ENCODE measurements at places on chromosomes 1 and 21.

GRCh38 chr1:43577655-43578542 lies 47.2 kb downstream of the PTPRF start:
- no peak for DNase-seq

GRCh38 chr1:212955098-212955497 lies 4.8 kb downstream of the VASH2 start:
- no peak for DNase-seq

- peak; percentile 17 for DNase-seq
These were observed 25.9 kb downstream of the PCNX2 start for GRCh38 chr1:233269656-233270055.

DNA sequence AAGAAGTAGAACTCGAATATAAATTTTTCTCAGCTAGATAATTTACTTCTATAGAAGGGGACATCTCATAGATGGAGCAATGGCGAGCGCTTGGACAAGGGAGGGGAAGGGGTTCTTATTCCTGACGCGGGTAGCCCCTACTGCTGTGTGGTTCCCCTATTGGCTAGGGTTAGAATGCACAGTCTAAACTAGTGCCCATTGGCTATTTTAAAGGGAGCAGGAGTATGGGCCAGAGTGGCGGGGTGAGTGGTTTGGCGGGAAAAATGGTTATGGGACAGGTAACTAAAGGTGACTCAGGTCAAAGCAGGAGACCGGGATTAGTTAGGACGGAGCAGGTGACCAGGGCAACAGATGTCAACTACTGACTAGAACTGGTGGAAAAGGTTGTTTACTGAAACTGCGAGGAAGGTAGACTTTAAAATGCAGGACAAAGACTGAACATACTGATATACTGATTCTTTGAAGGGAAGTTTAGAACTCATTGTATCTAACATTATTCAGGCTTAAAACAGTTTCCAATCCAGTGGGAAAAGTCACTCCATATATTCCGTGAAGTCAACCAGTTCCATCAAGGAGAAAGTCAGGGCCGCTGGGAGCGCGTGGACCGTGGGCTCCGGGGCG lies 940 bp upstream of the ATAD3A start:
- DNase-seq = no peak

- DNase-seq = no peak
These were observed 10.7 kb upstream of the RAD54L start for GRCh38 chr1:46236882-46237281.

DNA sequence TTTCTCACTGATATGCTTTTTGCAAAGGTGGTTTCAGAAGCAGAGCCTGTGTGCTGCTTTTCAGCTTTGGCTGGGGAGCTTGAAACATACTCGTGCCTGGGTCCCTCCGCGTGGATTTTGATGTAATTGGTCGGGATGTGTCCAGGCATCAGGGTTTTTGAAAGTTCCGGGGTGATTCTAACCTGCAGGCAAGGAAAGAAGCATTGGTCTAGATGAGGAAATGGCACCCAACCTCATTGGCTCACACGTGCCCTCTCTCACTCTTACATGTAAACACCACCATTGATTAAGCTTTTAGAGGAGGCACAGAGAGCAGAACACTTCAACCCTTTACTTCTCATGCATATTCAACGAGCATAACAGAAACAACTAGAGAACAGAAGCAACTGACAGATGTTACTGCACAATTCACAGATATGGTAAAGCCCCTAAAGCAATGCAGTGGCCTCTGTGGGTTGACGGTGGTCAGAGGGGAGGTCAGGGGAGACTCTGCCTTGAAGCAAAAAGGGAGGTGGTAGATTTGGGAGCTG lies 112.1 kb downstream of the TLR5 start:
- no peak for DNase-seq

DNA sequence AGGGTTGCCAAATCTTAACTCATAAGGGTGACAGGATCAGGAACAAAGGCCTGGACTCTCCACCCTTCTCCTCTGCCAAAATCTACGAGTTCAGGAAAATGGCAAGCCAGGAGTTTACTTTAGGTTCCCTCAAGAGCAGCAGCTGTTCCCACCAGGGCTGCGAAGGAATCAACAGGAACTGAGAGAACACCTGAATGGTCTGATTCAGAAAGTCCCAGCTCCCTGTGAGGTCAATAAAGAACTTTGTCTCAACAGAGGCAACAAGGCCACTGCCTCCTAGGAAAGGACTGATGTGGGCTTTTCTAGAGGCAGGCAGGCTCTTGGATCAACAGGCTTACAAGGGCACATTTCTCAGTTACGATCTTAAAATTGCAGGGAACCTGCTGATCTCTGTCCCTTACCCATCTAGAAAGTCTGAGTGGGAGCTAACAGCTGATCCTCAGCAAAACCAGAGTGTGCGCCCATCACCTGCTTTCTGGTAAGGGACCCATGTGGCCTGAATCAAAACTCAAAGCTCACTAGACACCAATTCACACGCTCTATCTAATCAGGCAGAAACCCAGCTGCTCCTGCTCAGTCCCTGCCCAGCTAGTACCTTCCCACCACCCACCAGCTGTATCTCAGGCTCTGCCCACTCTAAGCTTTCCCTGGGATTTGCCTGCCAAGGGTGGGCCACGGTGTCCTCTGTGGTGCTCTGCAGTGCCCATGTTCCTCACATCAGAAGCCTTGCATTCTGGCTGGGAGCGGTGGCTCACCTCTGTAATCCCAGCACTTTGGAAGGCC lies 83.1 kb downstream of the CAPZB start:
- no peak for DNase-seq

- no peak for DNase-seq
These were observed 525.7 kb downstream of the NPHP4 start for GRCh38 chr1:5466487-5466886.

- DNase-seq = no peak
These were observed 30.4 kb downstream of the CTH start for GRCh38 chr1:70441392-70442035.

GRCh38 chr1:183070234-183070922 lies 47.2 kb downstream of the LAMC1 start:
- no peak for DNase-seq

DNA sequence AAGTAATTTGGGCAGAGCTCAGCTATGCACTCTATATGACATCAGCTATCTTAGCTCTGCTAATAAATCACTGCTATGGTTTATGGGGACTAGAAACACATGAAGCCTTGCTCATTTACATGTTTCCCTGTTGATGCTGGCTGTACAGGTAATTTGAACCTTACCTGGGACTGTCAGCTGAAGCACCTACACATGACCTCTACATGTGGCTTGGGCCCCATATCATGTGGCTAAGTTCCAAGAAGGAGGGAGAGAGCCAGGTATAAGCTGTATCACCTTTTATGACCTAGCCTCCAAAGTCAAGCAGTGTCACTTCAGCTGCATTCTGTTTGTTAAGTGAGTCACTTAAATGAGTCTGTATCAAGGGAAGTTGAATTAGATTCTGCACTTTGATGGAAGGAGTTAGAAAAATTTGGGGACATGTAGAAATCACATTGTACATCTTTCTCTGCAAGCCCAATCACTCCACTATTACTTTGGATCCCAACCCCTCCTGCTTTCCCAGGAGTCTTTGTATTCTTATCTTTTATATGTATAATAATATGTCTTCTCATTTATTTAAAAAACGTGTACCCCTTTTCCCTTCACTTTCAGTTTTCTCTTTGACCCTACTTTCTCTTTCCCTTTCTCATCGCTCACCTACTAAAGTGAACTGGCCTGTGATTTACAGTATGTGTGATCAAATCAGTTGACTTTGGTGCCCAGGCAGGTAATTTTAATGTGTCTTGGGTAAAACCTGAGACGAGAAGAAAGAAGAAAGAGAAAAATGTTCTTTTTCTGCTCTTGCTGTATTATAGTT lies 53.4 kb upstream of the PRKACB start:
- DNase-seq = no peak

DNA sequence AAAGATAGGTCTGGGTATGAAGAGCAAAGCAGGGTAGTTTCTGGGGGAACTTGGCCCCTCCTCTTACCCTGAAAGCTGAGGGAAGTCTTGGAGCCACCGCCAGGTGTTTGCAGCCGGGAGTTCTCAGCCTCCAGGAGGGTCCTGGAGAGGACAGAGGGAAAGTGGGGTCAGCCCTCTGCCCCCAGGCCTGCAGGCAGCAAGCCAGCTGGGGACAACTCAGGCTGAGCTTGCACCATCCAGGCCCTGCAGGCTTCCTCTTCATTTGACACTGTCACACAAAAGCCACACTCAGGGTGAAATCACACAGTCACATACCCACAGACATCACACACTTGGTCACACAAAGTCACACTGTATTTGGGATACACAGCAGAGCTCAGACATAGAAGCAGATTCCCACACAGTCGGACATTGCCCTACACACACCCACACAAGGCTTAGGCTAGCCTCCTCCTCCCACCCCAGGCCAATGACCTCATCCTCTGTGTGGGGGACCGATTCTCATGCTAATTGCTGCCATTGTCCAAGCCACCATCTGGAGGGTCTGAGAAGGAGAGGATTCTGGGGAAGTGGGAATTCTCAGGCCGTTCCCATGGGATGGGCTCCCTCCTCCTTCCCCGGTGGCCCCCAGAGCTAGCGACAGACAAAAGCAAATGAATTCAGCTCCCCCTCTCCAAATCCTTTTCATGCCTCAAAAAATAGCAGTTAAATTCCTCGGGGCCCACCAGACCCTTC lies 3.7 kb downstream of the NES start:
- DNase-seq = no peak

GRCh38 chr1:221708076-221708571 lies 33.8 kb downstream of the DUSP10 start:
- no peak for DNase-seq

GRCh38 chr21:31848326-31848985 lies 24.4 kb upstream of the HUNK start:
- DNase-seq = no peak

DNA sequence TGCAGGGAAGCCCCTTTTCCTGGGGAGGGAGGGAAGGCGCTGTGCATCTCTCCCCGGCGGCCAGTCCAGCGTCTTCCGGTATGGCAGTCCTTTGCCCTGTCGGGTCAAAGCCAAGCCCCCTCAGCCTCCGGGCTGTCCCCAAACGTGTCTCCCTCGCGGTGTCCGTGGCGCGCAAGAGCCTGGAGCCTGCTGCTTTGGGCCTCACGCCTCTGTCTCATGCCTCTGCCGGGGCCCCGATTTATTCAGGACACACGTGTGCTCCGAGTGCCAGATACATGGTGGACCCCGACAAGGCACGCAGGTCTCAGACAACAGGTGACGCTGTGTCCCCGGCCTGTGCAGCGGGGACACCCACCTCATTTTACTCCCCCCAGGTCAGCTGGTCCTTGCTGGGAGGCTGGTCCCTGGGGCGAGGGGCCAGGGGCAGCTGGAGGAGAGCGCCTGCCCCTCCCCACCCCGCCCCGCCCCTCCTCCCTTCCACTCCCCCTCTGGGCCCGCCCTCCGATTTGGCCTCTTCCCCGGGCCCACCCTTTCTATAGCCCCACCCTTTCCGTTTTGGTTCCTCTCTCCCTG lies 176.7 kb downstream of the CAMTA1 start:
- no peak for DNase-seq

- no peak for DNase-seq
These were observed 321.0 kb downstream of the LTN1 start for GRCh38 chr21:28671549-28672195.

DNA sequence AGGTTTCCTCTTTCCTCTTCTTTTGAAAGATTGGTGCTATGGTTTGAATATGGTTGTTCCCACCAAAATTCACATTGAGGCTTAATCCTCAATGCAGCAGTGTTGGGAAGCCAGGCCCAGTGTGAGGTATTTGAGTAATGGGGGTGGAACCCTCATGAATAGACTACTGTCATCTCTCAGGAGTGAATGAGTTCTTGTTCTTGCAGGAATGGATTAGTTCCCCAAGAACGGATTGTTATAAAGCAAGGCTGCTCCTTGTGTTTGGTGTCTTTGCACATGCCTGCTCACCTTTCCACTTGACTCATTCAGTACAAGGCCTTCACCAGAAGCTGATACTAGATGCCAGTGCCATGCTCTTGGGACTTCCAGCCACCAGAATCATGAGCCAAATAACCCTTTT lies 223.2 kb downstream of the BACH1 start:
- DNase-seq = no peak

GRCh38 chr1:6496365-6496721 lies 4.9 kb upstream of the PLEKHG5 start:
- no peak for DNase-seq

DNA sequence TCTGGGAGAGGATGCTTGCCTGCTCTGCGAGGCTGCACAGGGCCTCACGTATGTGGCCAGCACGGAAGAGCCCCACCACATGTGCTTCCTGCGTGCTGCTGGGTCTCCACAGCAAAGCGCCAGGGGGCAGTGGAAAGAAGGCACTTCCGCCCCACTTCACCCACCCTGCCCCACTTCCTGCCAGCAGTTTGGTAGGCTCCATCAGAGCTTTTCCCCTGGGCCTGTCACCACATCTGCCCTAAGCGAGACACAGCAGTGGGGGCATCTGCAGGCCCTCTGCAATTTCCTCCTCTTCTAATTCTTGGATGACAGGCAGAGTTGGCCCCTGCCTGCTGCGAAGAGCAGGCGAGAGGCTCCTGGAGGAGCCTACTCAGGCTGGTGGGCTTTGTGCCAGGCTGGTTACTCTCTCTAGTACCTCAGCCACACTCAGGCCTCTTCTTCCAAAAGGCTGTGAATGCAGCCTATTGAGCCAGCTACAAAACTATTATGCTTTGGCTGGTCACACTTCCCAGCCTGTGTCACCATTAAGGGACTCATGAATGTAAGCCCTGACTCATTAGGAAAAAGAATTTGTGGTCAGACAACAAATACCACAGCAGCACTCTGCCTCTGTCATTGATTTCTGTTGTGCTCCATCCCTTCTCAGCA lies 25.0 kb downstream of the CD244 start:
- no peak for DNase-seq

DNA sequence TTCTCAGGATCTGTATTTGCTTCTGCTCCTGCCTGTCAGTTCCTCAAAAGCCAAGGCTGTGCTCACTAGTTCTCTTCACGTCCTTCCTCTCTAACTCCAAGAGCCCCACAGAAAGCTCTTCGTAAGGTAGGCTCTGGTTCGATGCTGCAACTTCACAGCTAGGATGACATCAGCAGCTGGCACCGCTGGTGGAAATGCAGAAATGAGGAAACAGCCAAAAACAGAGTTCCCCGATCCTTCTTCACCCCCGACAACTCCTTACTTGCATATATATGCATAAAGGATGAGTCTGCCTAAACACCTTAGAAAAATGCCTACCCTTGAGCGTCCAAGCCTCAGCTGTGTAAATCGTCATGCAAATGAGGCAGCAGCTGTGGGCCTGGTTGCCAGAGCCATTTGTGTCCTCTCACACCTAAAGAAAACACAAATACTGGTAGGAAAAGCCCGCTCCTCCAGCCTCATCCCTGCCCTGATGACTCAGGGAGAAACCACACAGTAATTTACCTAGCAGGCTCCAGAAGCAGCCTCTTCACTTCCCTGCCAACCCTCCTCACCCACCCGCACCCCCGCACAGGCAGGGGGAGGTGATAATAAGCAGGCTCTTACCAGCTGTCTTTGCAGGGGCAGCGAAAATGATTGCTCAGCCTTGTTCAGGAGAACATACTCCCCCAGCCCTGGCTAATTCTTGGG lies 28.2 kb downstream of the BATF3 start:
- no peak for DNase-seq

- DNase-seq = no peak
These were observed 8.0 kb downstream of the ELOA start for GRCh38 chr1:23751050-23751814.

Data from non-pigmented ciliary epithelial cell (primary cell).